HTR-8/SVneo (cell line): ENCODE measurements at places on chromosomes 5 and 9.

DNA sequence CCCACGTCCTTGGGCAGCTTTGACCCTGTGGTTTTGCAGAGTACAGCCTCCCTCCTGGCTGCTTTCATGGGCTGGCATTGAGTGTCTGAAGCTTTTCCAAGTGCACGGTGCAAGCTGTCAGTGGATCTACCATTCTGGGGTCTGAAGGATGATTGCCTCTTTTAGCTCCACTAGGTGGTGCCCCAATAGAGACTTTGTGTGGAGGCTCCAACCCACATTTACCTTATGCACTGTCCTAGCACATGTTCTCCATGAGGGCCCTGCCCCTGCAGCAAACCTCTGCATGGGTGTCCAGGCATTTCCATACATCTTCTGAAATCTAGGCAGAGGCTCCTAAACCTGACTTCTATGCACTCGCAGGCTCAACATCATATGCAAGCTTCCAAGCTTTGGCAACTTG is 644.2 kb upstream of the CDH9 start:
- no peak for DNase-seq

DNA sequence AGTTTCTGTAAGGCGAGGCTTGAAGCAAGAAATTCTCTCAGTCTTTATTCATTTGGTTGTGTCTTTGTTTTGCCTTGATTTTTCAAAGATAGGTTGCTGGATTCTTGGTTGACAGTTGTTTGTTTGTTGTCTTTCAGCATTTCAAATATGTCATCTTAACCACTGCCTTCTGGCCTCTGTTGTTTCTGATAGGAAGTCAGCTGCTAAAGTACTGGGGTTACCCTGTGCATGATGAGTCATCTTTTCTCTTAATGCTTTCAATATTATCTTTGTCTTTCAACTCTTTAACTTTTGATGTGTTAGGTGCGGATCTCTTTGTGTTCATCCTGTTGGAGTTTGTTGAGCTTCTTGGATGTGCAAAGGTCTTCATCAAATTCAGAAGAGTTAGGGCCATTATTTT is 1571.3 kb downstream of the MAT2B start:
- DNase-seq = no peak

GRCh38 chr9:127763918-127764384 is 14.5 kb downstream of the SH2D3C start:
- no peak for DNase-seq

DNA sequence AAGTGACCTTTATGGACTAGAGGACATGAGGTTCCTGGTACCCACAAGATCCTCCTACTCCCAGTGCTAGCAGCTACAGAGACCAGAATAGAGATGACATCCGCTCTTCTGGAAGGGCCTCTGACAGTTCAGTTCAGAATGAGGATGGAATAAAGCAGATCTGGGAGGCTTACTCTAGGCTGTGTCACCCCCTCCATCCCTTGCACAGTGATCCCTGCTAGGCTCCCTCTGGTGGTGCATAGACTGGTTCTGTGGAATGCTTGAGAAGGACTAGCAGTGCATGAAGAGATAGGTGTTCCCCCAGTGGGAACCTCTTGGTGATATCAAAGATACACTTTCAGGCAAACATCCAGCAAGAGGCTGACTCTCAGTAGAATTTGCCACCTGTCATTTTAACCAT is 83.0 kb downstream of the NPR3 start:
- peak; percentile 47 for DNase-seq

- DNase-seq = no peak
Observed at GRCh38 chr5:65880496-65881072, 45.8 kb upstream of the ERBIN start.

DNA sequence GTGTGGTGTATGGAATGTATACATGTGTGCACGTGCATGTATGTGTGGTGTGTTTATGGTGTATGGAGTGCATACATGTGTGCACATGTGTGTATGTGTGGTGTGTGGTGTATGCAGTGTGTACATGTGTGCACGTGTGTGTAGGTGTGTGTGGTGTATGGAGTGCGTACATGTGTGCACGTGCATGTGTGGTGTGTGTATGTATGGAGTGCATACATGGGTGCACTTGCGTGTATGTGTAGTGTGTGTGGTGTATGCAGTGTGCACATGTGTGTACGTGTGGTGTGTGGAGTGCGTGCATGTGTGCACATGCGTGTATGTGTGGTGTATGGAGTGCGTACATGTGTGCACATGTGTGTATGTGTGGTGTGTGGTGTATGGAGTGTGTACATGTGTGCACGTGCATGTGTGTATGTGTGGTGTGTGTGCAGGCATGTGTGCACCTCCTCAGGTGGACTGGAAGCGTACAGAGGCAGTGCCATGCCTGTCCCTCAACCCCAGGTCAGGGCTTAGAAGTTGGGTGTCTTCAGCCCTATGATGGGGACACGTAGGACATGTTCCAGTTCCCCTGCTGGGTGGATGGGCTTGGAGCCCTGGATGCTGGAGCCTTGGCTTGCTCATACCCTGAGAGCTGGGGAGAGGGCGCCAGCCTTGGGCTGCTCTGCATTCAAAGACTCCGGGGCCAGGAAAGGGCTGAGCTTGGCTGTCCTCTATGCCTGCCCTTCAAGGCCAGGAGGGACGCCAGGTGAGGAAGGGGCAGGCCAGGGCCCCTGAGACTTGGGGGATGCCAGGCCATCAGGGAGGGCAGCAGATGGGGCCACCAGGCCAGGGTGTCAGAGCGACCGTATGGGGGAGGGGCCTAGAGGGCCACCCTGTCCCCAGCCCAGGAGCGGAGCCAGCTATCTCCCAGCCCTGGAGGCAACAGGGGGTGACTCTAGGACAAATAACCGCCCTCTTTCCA is 12.2 kb downstream of the MYMK start:
- DNase-seq = no peak

DNA sequence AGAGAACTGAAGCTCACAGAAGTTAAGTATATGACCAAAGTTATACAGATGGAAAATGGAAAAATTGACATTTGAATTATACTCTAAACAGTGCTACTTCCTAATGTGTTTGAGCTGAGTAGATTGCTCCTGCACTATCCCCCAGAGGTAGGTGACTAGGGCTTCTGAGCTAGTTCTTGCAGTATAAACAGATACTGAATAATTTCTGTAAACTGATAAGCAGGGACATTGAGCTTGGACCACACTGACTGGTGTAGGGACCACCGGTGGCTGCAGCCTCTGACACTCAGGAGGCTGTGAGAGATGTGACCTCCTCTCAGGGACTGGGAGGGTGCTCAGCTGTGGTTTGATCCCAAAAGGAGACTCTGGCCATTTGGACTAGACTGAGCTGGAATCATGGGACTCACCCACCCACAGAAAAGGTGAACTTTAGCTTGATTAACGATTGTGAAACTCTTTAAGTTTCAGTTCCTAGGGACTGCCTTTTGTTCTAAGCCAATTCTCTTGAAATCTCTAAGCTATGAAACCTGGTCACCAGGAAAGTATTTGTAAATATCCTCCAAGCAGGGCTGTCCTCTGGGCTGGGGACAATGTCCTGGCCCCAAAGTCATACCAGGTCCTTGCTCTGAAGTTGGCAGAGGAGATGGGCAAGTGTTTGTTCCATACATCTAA is 291.5 kb downstream of the SEC61B start:
- no peak for DNase-seq

GRCh38 chr9:97571664-97572063 is 61.5 kb downstream of the TSTD2 start:
- no peak for DNase-seq

DNA sequence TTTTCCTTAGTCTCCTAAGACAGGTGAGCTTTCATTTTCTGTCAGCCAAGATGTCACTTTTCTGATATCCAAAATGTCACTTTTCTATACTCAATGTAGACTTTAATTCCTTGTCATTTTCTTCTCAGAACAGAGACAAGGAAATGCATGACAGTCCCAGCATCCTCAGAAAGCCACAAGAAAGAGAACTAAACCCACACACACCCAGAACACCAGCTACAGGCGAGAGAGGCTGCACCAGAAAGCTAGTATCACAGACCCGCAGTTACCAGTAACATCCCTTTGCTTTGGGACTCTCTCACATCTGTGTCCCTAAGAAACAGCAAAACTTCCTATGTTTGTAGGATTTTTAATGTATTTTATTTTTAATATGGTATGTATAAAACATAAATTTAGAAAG is 17.1 kb downstream of the TRMO start:
- no peak for DNase-seq
